Occipital lobe (tissue), 3 donors: ENCODE measurements at places on chromosomes 1 and 21. TPM values are rescaled to one million over a fixed set of nuclear protein-coding genes. Genes with fewer than 3 reads are reported as not detected.

ADORA1 gene
- 24.0 TPM for total RNA-seq

RAD54L gene
- 1.1 TPM for total RNA-seq

PRKAA2 gene
- total RNA-seq = 35.2 TPM

LIN28A gene
- total RNA-seq = not detected

LCA5L gene
- total RNA-seq = not detected

DEPDC1 gene
- 4.2 TPM for total RNA-seq

LMX1A gene
- total RNA-seq = not detected

MASP2 gene
- not detected for total RNA-seq

OR2M3 gene
- total RNA-seq = 0.16 TPM

MEGF6 gene
- 6.4 TPM for total RNA-seq

ENAH gene
- 73.5 TPM for total RNA-seq
